ENCODE measurements at places on chromosomes 16 and 17. TPM values are rescaled to one million over a fixed set of nuclear protein-coding genes. Genes with fewer than 3 reads are reported as not detected.

- peaks cover 18% of the 10 kb centered on the region for H3K27me3 ChIP-seq
- no peak overlapping the region for H3K4me3 ChIP-seq
- no peak overlapping the region for H3K27ac ChIP-seq
- peaks cover 19% of the 10 kb centered on the region for H3K4me1 ChIP-seq
- DNase-seq: peak; percentile 82
These were observed 2.2 kb downstream of the GRB7 start for GRCh38 chr17:39739885-39740356.

KRT36 gene
- total RNA-seq: 0.36 TPM

TEKT1 gene
- not detected for total RNA-seq

DNA sequence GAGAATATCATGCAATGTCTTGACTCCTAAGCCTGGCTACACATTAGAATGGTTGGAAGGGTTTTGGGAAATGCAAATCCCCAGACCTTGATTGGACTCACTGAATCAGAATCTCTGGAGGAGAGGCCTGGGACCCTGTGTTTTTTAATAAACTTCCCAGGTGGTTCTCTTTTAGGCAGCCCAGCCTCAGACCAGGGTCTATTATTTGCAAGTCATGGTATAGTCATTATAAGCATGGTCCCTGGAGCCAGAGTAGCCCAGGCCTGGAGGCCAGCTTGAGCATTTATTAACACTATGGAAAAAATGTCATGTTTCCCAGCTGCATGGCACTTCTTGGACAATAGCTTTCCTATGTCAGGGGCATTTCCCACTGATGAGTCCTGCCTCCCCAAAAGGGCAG is 266.9 kb downstream of the NPIPA8 start:
- H3K36me3 ChIP-seq: no peaks in the 10 kb centered on the region
- H3K4me3 ChIP-seq: no peak overlapping the region
- no peaks in the 10 kb centered on the region for H3K27me3 ChIP-seq
- H3K27ac ChIP-seq: no peak overlapping the region
- H3K4me1 ChIP-seq: no peaks in the 10 kb centered on the region

- no peaks in the 10 kb centered on the region for H3K27me3 ChIP-seq
- H3K27ac ChIP-seq: no peak overlapping the region
- H3K36me3 ChIP-seq: peaks cover 39% of the 10 kb centered on the region
- no peak overlapping the region for H3K4me3 ChIP-seq
These were observed 10.3 kb downstream of the MRPL27 start for GRCh38 chr17:50362661-50363060.

DNA sequence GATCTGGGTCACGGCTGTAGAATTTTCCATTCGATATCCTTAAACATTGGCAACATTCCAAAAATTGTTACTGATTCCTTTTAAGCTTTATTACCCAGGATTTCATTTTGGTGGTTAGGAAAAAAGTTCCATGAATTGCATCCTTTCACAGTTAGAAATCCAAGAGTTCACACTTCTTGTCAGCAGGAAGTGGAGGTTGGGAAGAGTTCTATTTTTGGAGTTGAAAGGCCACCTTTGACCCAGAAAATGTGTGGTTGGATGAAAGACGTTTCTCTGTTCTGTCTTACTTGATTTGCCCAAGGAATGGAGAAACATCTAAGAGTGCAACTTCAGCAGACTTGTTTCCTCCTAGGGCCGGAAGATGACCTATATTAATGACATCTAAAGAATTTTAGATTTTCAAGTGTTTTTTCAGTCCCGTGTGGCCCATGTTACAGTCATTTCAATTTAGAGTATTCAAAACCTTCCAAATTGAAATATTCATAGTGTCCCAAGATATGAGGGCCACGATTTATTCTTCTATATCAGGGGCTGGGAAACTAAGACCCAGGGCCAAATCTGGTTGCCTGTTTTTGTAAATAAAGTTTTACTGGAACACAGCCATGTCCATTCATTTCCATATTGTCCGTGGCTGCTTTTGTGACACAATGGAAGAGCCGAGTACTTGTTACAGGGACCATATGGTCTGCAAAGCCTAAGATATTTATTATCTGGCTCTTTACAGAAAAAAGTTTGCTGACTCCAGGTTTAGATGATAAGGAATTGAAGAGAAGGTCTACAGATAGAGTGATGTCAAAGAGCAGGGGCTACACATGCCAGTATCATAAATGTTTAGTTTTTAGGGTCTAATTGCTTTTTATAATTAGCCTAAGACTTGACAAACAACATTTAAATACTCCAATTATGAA is 50.2 kb downstream of the CDK5R1 start:
- no peak for DNase-seq
- H3K4me1 ChIP-seq: peaks cover 12% of the 10 kb centered on the region
- H3K27me3 ChIP-seq: no peaks in the 10 kb centered on the region
- no peak overlapping the region for H3K4me3 ChIP-seq

DNA sequence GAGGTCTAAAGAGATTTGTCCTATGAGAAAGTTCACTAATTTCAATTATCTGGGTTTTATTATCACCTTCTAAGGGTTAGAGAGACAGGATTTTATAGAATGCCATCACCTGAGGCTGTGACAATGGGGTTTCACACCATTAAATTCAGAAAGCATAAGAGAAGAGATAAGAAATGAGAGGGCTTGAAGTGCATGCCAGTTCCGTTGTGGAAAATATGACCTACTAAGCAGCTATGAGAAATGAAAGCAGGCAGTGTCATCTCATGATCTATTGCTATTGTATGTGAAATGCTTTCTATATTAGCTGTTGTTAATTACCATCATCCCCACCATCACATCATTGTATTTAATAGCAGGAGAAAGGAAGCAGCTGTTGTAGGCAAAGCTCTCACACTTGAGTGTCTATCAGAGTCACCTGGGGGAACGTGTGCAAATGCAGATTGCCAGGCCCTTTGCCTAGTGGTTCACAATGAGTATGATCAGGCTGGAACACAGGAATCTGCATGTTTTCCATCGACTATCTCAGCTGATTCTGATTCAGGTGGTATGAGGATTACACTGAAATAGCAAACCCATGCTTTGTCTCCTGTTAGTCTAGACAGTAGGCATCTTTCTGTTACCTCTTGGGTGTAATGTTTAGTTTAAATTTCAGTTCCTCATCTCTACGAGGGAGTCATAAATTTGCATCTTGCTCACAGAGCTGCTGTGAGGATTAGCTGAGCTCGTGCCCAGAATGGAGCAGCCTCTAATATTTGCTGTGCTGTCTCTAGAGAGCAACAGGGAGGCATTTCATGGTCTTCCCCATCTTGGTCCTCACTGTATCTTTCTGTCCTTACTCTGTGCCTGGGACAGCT is 256.4 kb downstream of the CDH13 start:
- peaks cover 3% of the 10 kb centered on the region for H3K4me1 ChIP-seq
- H3K36me3 ChIP-seq: no peaks in the 10 kb centered on the region
- DNase-seq: no peak
- no peaks in the 10 kb centered on the region for H3K27me3 ChIP-seq

MYO15A gene
- total RNA-seq: 1.2 TPM

GRCh38 chr16:17451843-17452242 is 18.9 kb downstream of the XYLT1 start:
- DNase-seq: no peak
- no peaks in the 10 kb centered on the region for H3K36me3 ChIP-seq
- no peak overlapping the region for H3K4me3 ChIP-seq
- no peak overlapping the region for H3K27ac ChIP-seq

DNA sequence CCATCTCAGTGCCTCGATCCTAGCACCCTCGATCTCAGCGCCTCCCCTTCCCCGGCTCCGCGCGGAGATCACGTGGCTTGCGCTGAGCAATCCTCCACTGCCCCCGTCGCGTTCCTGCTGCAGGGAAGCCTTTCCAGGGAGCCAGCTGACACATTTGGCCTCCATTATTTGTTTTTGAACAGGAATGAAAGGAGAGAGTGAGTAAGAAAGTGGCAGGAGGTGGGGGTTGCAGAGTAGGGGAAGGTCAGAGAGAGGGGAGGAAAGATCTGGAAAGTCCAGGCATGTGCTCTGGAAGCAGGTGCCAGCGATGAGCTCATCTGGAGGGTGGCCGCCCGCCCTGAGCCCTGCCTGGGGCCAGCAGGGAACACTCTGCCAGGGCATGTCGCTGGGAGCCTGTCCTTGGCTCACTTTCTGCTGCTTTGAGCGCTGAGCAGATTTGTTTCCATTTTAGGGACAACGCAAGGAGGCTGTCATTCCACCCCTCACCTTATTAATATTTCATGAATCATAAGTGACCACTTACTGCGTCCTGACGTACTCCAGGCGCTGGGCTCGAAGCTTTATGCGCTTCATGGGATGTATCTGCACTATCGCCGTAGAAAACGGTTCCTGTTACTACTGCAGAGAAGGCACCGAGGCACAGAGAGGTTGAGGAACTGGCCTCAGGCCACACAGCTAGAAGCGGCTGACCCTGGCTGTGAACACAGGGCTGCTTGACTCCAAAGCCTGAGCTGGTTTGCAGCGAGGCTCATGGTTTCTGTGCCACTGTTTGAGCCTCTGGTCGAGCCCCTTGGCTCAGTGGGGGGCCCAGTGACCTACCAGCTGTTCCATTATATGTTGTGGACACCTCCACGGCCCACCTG is 283.1 kb downstream of the SEC14L1 start:
- H3K36me3 ChIP-seq: peaks cover 6% of the 10 kb centered on the region
- no peaks in the 10 kb centered on the region for H3K27me3 ChIP-seq
- H3K4me1 ChIP-seq: peaks cover 82% of the 10 kb centered on the region
- H3K27ac ChIP-seq: peak overlapping the region; percentile 80
- no peak overlapping the region for H3K4me3 ChIP-seq

- no peak overlapping the region for H3K4me3 ChIP-seq
- H3K4me1 ChIP-seq: no peaks in the 10 kb centered on the region
- no peaks in the 10 kb centered on the region for H3K36me3 ChIP-seq
- H3K27ac ChIP-seq: no peak overlapping the region
These were observed 288.2 kb upstream of the SALL1 start for GRCh38 chr16:51439271-51439670.

TVP23A gene
- not detected for total RNA-seq

GRCh38 chr17:73954951-73955350 is 248.5 kb upstream of the RPL38 start:
- DNase-seq: no peak
- no peak overlapping the region for H3K4me3 ChIP-seq

DNA sequence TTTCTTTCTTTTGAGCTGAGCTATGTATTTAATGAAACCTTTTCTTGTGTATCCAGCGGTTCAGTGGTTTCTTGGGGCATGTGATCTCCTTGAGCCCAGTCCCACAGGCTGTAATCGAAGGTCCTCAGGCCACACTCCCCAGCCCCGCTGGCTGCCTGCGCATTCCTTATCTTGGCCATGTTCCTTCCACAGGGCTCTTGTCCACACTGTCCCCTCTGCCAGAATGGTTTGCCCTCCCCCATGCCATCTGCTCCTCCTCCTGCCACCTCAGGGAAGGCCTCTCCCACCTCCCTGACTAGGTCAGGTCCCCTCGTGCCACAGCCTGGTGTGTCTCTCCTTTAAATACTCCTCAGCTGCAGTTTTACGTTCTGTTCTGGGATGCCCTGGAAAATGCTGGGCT is 12.1 kb upstream of the NLRC5 start:
- peaks cover 2% of the 10 kb centered on the region for H3K27me3 ChIP-seq
- H3K27ac ChIP-seq: no peak overlapping the region
- DNase-seq: no peak
- no peaks in the 10 kb centered on the region for H3K4me1 ChIP-seq
- no peaks in the 10 kb centered on the region for H3K36me3 ChIP-seq
- H3K4me3 ChIP-seq: no peak overlapping the region

DNA sequence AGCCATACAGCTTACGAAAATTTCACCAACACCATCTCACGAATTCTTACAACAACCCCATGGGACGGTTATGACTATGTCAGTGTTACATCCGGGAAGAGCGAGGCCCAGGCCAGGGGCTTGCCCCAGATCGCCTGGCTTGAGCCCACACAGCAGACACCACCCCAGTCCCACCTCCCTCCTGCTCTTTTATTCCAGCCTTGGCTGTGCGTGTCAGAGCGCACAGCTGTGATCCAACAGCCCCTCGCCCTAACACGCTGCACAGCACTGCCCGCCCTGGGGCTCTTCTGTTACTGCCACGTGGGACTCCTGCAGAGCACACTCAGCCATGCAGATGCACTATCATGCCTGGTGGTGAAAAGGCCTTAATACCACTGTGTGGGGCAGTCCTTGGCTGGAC is 127.9 kb downstream of the ENGASE start:
- DNase-seq: no peak
- H3K27me3 ChIP-seq: no peaks in the 10 kb centered on the region
- no peak overlapping the region for H3K27ac ChIP-seq
- no peaks in the 10 kb centered on the region for H3K36me3 ChIP-seq
- peaks cover 10% of the 10 kb centered on the region for H3K4me1 ChIP-seq
- H3K4me3 ChIP-seq: no peak overlapping the region

RDM1 gene
- 0.36 TPM for total RNA-seq

GRCh38 chr16:75025761-75026160 is 26.9 kb downstream of the ZNRF1 start:
- H3K4me1 ChIP-seq: peaks cover 43% of the 10 kb centered on the region
- H3K27me3 ChIP-seq: no peaks in the 10 kb centered on the region
- no peak overlapping the region for H3K4me3 ChIP-seq
- H3K27ac ChIP-seq: peak overlapping the region; percentile 73
- no peak for DNase-seq
